ENCODE measurements at places on chromosomes 6 and 20.
A peak's percentile ranks its signal among the peaks of the same experiment; 100 is the strongest.

GRCh38 chr20:32201977-32202363, 5.6 kb downstream of the PLAGL2 start:
- DNase-seq: no peak

- no peak for DNase-seq
These were observed 511.3 kb downstream of the PHF3 start for GRCh38 chr6:64146876-64147275.

- DNase-seq: peak; percentile 98
These were observed 68.2 kb upstream of the SUPT3H start for GRCh38 chr6:45445749-45446549.

DNA sequence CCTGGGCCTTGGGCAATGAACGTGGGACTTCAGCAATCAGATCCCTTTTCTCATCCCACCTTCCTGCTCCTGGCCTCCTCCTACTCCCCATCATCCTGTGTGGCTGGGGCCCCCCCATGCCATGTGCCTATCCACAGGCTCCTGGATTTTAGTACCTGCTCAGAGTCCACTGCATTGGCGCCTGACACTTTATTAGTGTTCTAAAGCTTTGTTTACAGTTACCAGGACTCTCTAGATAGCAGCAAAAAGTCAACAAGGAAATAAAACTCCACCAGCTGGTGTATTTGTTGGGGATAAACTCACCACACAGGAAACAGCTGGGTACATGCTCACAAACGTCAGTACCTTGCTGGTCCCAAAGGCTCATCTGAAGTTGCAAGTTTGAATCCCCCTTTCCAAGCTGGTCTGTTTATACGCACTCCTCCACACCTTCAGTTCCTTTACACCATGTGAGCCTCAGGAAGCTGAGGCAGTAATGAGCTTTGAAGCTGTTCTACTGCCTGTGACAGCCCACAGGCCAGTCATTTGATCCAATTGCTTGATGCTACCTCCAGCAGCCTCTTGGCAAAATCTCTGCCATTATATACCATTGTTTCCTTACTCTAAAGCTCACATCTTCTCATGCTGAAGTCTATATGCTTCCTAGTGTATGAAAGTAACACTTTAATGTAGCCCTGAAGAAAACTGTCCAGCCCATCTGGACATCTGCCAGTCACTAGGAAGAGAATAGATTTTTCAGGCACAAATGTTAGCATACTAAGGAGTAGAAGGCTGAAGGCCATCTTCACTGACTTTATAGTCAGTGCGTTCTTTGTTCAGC, 76.6 kb downstream of the ANKEF1 start:
- DNase-seq: no peak

DNA sequence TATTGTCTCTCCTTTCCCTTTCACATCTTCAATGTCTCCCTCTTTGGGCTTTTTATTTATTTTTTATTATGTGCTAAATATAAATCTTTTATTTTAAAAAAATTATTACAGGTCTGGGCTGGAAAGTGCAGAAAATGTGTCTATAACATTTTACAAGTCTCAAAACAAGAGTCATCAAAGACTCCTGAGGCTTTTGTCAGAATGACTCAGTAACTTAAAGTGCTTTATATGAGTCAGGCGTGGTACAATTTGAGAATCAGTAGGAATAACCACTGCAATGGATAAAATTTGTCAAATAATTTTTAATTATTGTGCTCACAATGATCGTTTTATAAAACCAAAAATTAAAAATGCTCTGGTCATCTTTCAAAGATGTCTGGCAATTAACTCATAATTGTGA, 193.9 kb downstream of the MMUT start:
- peak; percentile 28 for DNase-seq

DNA sequence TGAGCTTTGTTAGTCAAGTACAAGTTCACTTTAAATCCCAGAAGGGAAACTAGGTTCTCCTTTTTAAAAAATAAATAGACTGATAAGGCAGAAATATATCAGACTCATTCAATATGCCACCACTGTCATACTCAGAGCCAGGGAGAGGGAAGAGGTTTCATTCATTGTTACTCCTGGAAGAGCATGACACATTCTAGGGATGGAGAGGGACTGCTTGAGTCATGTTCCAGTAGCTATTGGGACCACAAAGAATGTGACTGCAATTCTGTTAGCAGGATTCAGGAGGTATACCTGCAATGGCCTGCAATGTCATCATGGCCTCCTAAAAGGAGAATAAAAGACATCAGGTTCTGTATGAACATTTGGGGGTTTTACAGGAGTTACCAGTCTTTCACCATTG, 167.6 kb downstream of the TFAP2B start:
- DNase-seq: no peak

GRCh38 chr20:22535483-22535882, 48.9 kb downstream of the FOXA2 start:
- DNase-seq: no peak

- DNase-seq: no peak
These were observed 25.5 kb downstream of the CHD6 start for GRCh38 chr20:41592516-41593216.

- no peak for DNase-seq
These were observed 31.2 kb downstream of the KCNQ5 start for GRCh38 chr6:72653026-72653425.

DNA sequence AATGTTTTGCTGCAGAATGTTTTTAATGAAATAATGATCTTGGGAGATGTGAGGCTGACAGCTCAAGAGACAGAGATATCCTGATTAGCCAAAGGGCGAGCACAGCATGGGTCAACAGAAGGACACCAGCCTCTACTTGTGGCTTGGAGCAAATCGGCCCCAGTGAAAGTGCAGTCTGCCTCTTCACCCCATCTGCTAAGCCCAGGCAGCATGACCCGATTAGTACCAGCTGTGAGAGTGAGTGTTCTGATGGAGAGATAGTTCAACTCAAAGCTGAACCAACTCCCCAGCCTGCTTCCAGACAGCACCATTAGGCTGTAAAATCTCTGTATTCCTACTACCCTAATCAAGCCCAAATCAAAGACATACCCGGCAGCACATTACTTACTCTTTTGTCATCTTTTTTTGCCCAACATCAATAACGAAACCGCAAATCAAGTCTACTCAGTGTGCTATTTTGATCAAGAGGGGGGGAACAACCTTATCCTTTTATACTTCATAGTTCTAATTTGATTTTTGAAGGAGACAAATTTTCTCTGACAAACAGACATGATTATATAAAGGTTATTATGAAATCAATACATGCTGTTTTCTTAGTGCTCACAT, 514.1 kb upstream of the NRSN1 start:
- no peak for DNase-seq

DNA sequence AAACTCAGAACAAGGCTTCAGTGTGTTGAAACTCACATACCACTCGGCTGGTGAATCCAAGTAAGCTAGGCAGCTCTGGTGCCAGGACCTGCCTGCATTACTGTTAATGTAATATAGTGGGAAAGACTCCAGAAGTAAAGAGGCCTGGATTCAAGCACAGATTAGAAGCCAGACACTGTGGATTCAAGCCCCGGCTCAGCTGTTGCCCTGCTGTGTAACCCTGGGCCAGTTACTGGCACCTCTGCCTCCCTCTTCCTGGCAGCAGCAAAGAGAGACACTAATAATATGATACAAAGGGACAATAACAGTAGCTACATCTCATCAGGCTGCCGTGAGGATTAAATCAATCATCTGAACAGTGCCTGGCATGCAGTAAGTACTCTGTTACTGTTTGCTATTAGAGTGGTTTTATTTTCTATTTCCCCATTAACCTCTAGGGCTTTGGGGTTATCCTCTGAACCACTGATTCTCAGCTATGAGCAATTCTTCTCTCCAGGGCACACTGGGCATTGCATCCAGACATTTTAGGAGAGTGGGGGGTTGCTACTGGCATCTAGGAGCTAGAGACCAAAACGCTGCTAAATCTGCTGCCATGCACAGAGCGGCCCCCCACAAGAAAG, 92.9 kb downstream of the ZMYND8 start:
- DNase-seq: no peak

DNA sequence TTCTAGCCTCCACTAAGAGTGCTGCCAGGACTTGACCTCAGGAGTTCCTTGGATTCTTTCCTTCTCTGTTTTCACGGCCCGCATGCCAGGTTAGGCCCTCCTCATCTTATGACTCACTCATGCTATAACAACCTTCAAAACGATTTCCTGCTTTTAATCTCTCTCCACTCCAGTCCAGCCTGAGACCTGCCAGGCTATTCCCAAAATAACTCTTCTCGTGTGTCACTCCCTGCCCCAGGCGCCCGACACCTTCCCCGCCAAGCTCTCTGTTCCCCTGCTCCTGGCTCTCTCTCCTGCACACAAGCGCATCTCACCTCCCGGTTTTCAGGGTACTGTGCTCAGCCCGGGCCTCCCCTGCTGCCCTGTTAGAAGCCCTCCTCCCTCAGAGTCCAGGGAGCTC, 64.1 kb upstream of the RPS6KA2 start:
- peak; percentile 82 for DNase-seq

- no peak for DNase-seq
These were observed 174.9 kb upstream of the GGTLC1 start for GRCh38 chr20:24163506-24163905.

DNA sequence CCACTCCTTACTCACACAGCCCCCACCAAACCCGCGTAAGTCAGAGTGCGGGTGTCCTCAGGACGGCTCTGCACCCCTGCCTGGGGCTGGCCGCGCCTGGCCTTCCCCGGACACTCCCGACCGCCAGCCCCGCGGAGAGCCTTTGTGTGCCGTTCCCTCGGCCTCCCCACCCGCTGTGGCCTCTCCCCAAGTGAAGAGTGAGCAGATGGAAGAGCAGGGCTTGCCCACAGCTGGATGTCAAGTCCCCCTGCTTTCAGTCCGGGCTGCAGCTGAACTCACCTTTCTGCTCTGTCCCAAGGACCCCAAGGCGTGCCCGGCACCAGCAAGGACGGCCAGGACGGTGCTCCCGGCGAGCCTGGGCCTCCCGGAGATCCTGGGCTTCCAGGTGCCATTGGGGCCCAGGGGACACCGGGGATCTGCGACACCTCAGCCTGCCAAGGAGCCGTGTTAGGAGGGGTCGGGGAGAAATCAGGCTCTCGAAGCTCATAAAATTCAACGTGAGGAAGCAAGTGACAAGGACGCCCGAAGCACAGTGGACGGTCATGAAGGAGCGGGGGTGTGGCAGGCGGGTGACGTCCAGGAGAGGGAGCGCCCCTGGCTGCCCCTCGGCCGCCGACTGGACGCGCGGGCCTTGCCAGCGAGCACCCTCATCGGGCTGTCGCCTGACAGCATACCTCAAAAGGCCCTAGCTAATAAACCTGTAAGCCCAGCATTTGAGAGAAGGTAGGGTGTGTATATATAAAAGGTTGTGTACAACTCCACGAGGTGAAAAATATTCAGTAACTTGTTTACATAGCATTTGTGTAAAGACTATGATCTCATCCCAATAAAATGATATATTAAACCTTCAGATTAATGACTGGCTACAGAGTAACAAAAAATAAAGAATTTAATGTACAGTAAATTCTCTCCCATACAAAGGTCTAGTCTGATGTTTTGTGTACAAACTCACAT, 21.1 kb downstream of the TCFL5 start:
- DNase-seq: no peak

DNA sequence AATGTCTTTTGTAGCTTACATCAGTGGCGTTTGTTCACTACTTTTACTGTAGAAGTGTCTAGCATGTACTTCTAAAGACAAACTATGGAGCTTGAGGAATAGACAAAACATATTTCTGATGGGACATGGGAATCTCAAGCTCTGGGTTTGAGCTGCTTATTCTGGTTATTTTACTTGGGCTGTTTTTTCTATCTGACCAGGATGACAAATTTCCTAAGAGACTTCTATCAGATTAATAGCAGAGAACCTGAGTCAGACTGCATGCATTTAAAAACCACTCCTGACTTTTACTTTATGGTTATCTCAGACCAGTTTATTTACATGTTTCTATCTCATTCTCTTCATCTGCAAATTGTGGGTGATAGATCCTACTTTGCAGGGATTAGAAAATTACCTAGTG, 1282.3 kb upstream of the GJE1 start:
- DNase-seq: peak; percentile 49

DNA sequence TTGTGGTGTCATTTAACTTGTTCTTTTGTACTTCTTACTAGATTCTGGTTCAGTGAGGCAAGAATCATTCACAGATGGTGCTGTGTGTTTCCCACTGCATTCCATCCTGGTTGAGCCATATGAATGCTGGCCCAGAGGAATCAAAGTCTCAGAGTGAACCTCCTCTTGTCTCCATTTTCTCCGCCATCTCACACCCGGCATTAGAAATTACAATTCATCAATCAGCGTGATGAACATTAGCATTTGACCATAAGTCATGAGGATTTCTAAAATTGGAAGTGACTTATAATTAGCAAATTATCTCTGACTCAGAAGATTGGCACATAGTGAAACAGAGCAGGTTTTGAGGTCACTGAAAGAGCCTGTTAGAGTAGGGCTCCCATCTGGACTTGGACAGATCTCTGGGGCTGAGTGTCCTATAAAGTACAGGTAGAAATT, 25.2 kb downstream of the TNFAIP3 start:
- DNase-seq: peak; percentile 92

- no peak for DNase-seq
These were observed 280.2 kb downstream of the COL12A1 start for GRCh38 chr6:74925683-74926082.

DNA sequence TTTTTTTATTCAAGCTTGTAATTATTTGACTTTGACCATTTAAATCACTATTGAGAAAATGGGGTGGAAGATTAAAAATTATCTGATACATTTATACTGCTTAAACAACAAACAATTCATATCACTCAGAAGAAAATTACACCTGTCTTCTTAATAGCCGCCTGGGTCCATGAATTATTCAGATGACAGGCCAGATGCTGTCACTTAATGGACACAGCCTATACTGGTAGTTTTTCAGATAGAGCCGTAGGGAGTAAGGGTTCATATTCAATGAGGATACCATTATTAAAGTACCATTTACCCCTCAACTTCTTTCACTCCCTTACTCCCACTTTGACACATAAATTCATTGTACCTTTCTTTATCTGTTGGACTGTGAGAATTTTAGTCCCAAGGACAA, 1193.4 kb upstream of the MAP3K7 start:
- DNase-seq: no peak

Data from fibroblast of lung (primary cell).